Skeletal muscle cell (primary cell): ENCODE measurements at places on chromosomes 3 and 15.

- no peak for DNase-seq
These were observed 1.6 kb upstream of the NTRK3 start for GRCh38 chr15:88258093-88258641.

- no peak for DNase-seq
These were observed 70.4 kb downstream of the RGMA start for GRCh38 chr15:93018574-93018973.

- no peak for DNase-seq
These were observed 30.9 kb downstream of the HES1 start for GRCh38 chr3:194166682-194167479.

DNA sequence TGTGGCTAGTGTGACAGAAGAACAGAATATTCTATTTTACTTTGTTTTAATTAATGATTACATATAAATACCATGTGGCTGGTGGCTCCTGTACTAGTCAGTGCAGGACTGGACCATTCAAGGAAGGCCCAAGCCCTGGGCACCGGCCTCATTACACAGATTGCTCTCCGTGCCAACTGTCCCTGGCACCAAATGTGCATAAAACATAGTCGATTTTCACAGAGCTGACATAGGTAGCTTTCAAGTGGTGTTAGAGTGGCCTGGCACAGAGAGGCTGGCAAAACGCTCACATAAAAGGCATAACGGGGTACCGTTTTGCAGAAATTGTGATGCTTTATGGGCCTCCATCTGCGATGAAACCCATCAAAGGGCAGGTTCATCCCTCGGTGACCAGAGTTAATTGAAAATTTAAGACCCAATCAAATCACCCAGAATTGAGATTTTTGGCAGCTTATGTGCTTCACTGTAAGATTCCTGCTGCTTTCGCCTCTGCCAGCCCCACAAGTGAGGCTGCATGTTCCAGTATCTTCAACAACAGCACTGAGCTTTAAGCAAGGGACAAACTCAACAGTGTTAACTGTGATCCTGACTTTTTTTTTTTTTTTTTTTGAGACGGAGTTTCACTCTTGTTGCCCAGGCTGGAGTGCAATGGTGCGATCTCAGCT lies 25.9 kb downstream of the RFTN1 start:
- no peak for DNase-seq

DNA sequence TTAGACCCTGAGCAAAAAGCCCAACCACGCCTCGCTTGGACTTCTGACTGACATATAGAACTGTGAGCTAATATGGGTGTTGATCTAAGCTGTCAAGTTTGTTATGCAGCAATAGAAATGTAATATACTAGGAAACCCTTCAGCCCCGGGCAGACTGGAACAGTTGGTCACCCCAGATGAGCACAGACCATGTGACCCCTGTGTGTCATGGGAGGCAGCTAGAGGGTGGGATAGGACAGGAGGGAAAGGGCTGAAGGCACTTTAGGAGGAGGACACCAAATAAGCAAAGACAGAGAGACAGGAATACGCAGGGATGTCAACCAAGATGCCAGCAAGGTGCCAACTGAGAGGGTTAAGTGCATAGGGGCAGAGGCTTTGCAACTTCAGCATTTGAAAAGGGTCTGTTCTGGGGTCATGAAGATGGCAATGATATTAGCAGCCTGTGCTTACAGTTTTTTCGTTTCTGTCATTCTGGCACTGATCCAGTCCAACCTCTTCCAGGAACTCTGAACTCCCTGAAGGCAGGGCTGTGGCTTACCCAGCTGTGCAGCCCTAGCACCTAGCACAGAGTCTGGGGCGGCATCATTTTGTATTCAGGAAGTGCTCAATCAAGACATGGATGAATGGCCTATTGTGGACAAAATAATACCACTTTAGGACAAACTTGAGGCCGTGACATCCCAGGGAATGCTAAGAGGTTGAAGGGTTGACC lies 51.4 kb downstream of the HES1 start:
- no peak for DNase-seq

DNA sequence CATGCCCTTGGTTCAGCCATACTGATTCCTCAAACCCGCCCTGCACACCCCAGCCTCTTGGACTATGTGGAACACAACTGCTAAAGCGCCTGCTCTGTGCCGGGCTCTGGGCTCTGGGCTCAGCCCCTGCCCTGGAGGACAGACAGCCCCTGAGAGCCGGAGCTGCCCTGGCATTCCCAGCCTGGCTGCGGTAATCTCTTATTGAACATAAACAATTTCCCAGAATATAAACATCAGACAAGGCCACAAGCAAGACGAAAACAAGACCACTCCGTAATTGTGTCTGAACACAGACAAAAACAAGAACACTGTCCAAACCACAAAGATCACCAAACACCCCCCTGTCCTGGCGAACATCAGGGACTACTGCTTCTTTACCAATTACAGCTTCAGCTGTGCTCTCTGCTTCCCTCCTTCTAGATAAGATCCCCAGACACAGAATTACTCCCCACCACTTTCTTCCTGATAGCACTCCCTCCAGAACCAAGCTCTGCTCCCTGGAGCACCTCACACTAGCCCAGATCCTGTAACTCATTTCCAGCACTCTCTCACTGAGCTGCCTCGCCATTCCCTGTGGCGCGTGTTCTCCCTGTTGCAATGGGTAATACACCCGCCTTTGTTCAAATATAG lies 57.1 kb upstream of the TLE3 start:
- no peak for DNase-seq

DNA sequence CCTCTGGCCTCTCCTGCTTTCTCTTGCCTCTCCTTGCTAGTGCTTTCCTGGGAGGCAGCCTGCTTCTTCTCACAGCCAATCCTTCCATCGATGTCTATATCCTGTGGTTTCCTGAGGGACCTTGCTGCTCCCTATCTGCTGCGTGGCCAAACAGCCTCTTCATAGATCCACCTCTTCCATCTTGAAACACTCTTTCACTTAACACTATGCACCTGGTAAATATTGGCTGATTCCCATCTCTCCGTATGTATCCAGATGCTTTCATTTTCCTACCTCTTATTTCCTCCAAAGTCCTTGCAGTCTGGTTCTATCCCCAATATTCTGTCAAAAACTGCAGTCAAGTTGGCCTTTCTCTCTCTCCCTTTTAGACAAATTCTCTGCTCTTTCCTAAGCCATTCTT lies 205.2 kb upstream of the CFAP20DC start:
- DNase-seq = no peak

DNA sequence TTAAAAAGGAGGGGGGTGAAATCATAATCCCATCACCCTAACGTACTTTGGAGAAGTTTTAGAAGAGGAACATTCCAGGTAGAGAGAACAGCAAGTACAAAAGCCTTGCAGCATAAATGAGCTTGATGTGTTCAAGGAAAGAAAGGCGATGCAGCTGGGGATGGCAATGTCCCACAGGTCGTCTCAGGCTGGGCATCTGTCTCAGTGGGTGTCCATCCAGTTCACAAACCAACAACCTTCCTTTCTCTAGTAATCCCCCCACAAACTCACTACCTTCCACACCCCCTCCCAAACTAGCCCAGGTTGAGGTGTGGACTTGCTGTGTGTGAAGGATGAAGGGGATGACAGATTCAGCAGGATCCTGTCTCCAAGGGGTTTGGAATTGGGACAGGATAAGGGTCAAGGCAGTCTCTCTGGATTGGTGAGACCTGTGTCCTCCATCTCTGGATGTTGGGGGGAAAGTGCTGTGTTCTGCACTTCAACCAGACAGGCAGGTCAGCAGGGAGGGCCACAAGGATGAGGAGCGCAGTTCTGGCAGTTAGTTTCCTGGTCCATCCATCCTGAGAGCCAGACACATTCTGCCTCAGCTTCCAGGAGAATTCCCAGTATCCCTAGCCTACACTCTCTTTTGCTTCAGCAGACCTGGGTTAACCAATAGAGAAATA lies 1.7 kb upstream of the ESYT3 start:
- DNase-seq = no peak

DNA sequence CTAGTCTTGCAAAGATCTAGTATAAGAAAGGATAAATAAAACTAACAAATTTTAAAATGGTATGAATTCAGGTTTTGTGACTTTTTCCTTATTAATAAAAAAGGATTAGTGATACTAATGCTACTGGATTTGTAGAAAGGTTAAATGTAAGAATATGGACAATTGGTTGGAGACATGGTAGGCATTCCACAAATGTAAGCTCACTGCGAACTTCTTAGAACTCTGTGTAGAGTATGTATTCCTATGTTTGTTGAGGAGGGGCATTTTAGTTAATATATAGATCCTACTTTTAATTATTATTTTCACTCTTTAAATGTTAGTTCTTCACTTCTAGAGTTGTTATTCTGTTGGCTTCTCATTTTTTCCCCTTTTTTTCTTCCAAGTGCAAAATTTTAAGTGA lies 414.3 kb downstream of the RBMS3 start:
- DNase-seq = no peak

DNA sequence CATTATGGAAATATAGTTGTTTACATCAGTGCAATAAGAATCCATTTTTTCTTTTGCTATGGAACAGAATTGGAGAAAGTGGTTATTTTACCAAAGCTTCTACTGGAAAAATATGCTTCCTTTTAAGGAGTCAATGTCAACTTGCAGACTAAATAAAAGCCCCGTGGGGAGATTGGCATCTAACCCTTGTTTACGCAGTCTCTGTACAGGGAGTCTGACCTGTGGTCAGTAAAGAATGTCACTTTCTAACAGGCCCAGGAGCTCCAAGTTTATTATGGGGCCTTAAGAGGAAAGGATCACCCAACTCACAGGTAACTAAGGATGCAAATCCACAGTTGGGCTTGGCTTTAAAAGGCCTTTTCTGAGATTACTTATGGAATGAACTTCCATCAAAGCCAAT lies 1751.2 kb downstream of the SI start:
- no peak for DNase-seq

- no peak for DNase-seq
These were observed 9.7 kb downstream of the RHCG start for GRCh38 chr15:89486726-89487050.

DNA sequence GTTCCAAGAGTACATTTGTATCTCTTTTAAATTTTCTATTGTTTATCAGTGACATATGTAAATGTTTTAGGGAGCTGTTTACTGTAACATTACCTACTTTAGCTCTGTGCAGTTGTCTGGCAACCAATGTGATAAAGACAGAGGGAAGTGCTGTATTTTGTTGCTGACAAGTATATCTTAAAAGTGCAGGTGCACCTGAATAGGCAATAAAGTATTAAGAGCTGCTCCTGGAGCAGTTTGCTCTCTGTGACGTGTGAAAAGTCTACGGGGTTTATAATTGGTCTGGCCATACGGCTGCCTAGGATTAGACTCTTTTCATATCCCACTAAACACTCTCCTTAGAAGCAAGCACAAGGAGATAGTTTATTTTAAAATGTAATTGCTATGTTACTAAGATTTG lies 178.3 kb downstream of the IGF1R start:
- no peak for DNase-seq

DNA sequence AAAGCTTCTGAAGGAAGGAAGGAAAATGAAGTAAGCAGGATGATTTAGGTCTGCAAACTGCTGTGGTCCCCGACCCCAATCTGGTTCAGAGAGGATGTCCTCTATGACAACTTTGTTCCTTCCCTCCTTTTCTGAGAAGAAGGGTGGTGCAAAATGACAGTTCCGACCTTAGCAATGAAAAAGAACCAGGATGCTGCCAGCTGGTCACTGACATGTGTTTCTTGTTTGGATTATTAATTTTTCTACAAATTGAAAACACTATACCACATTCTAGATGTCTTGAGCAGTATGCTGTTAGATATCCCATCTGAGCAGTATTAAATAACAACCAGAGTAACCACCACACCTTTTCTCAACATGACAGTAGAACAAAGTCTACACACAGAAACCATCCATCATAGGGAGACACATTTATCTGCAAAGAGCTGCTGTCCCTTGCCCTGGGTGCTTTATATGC lies 27.5 kb downstream of the CDCP1 start:
- DNase-seq = no peak

GRCh38 chr3:44712455-44713075 lies at the start of gene ZNF502:
TSS of gene ZNF502 (plus strand) at chr3:44712660. CDS start at chr3:44720262, 7,602 bp downstream.
- DNase-seq = peak; percentile 68

DNA sequence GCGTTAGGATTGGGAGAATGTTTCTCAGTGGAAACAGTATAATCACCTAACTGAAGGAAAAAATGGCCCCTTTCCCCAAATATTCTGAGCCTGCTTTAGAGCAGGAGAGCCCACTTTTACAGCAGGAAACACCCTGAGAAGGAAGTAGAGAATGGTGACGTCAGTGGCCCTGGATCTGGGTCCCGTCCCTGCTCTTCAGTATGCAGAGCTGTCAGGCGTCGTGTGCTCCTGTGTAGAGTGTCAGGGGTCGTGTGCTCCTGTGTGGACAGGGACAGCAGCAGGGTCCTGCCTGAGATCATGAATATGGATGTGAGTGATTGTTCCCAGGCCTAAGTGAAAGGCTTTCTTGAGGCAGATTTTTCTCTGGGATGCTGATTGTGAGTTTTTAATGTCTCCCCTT lies 45.2 kb downstream of the CGNL1 start:
- no peak for DNase-seq

GRCh38 chr15:65101411-65101890 lies 13.5 kb downstream of the UBAP1L start:
- DNase-seq = no peak

GRCh38 chr3:169591159-169591951 lies 72.2 kb downstream of the MECOM start:
- no peak for DNase-seq

- peak; percentile 27 for DNase-seq
These were observed 186.4 kb downstream of the FAM43A start for GRCh38 chr3:194871864-194872668.

DNA sequence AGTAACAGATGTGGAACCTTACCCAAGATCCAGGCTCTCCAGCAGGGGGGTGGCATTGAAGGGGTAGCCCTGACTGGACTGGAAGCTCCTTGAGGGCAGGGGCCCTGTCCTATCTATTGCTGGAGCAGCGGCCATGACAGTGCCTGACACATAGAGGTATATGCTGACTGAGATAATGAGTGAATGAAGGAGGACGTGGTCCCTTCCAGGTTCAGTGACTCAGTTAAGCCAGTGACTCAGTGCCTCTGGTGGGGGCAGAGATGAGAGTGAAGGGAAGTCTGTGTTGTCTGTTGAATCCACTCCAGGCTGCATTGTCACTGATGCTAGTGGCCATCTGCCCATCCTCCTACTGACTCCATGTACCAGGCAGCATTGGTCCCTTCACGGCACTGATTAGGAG lies 13.0 kb upstream of the CTXND1 start:
- no peak for DNase-seq

DNA sequence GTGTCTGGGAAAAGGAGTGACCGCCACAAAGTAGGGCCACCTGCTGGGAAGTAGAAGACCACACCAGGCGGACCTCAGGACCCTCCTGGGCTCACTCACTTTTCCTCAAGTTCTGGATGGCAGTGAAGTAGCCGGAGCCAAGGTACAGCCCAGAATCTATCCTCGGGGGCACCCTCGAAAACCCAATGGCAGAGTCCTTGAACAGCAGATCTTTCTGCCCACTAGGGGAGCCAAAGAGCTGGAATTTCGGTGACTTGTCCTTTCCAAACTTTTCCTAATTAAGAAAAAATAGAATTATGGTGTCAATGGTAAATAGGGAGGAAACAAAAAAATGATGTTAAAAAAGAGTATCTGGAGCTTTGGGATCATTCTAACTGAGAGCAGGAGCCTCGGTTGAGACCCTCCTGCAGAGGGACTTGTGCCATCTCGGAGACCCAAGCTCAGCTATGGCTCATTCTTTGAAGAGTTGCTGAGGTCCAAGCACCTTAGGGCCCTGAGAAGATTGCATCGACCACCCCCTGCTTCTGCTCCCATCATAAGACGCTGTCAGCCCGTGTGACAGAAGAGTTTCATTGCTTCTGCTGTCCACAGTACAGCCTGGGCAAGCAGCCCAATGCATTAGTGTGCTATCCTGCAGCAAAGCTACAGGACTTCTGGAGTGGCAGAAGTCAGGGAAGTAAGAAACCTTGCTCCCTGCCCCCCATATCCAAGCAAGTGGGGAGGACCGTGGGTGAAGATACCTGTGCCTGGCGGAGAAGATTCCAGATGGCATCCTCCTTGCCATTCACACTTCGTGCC lies 14.8 kb downstream of the LTF start:
- DNase-seq = no peak
